ENCODE measurements at places on chromosomes 3 and 15.

GRCh38 chr15:83971992-83972391 lies 263.6 kb upstream of the GOLGA6L4 start:
- no peak for DNase-seq

- peak; percentile 80 for DNase-seq
These were observed 12.0 kb upstream of the FGD5 start for GRCh38 chr3:14806641-14807263.

- DNase-seq = no peak
These were observed 249.9 kb upstream of the DNAJC19 start for GRCh38 chr3:181239441-181239840.

GRCh38 chr3:30042274-30042859 lies 564.0 kb upstream of the TGFBR2 start:
- DNase-seq = peak; percentile 75

DNA sequence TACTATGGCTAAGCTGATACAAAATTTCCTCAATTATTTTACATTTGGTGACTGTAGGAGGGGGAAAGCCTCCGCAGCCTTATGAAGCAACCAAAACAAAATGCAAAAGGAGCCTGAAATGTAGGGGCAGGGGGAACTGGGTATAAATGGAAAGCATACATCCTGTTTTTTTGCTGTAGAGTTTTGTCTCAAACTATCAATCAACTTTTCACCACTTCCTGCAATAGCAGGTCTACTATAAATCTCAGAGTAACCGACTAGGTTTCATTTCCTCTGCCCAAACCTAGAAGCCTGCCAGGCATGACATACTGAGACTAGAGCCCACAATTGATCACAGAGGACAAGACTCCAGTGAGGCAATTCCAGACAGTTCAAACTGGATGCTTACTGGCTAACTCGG lies 91.3 kb downstream of the SHQ1 start:
- DNase-seq = peak; percentile 70

DNA sequence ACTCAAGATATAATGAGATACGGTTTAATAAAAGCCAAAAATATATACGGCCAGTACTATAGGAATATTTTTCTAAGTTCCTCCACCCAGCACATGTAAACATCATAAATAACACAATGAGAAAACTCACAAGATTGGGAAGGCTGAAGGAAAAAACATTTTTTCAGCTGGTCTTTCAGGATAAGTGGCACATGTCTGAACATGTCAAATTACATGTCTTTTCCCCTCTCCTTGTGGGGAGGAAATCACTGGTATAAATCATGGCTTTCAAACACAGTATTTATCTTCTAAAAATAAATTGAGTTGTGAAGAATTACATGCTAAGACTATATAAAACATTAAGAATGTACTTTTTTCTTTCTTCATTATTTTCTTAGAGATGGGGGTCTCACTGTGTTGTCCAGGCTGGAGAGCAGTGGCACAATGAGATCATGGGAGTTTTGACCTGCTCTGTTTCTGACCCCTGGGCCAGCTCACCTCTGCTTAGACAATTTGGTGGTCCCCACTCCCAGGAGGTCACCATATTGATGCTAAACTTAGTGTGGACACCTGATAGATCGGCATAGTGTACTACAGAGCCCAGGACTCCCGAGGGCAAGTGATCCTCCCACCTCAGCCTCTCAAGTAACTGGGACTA lies 32.8 kb downstream of the ETV5 start:
- no peak for DNase-seq

DNA sequence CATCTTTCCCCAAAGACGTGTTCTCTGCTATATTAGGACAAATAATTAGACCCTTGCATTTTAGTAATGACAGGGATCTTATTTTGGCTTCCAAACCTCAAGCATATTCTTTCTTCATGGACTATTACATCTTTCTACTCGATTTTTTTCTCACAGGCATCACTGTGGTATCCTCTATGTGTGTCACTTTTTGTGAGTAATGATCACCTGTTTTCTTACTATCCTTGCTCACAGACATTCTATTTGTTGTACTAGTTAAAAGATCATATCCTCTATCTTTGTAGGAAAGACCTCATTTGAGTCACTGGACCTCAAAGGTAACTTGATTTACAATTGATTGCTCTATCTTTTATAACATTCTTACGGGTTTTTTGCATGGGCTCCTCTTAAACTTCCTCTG lies 6.8 kb downstream of the C3orf80 start:
- DNase-seq = no peak

- no peak for DNase-seq
These were observed 1.6 kb upstream of the DNAH1 start for GRCh38 chr3:52314489-52314888.

DNA sequence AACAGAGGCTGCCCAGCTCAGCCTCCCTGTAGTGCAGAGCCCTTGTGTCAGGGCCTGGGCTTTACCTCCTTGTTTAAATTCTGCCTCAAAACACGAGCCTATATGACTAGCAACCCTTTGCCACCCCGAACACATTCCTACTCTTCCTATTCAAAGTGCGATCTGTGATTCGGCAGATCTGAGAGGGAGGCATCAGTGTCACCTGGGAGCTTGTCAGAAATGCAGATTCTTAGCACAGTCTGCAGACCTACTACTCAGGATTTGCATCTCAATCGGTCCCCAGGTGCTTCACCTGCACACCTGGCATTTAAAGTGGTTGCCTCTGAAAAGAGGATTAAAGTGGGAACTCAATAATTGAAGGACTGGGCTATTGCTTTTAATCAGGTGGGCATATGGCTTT lies 273.2 kb upstream of the TOPAZ1 start:
- DNase-seq = no peak

- no peak for DNase-seq
These were observed 174.9 kb downstream of the TNIK start for GRCh38 chr3:171285287-171285686.

- no peak for DNase-seq
These were observed 9.1 kb upstream of the RASGRF1 start for GRCh38 chr15:79099692-79100091.

DNA sequence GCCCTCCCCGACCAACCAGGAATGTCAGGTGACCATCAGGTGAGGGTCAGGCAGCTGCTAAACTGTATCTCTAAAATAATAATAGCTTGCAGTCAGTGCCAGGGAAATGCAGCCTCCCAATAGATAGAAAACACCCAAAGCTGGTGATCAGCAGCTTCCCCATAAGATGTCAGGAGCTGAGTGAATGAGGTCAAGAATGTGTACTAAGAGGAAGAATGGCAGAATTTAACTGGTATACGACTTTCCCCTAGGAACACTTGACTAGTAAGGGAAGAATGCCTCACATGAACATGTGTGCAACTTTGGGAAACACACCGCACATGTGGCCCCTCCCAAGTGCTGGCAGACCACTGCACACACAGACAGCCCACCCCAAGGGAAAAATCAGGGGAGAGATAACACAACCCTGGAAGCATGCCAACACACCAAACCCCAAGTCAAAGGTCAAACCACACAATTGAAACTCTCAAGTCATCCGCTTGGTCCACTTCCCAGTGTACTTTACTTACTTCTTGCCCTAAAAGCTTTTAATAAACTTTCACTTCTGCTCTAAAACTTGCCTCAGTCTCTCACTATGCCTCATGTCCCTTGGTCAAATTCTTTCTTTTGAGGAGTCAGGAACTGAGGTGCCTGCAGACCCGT lies 806.5 kb downstream of the OTOL1 start:
- peak; percentile 2 for DNase-seq

GRCh38 chr3:150583028-150583427 lies 20.1 kb upstream of the SELENOT start:
- no peak for DNase-seq

DNA sequence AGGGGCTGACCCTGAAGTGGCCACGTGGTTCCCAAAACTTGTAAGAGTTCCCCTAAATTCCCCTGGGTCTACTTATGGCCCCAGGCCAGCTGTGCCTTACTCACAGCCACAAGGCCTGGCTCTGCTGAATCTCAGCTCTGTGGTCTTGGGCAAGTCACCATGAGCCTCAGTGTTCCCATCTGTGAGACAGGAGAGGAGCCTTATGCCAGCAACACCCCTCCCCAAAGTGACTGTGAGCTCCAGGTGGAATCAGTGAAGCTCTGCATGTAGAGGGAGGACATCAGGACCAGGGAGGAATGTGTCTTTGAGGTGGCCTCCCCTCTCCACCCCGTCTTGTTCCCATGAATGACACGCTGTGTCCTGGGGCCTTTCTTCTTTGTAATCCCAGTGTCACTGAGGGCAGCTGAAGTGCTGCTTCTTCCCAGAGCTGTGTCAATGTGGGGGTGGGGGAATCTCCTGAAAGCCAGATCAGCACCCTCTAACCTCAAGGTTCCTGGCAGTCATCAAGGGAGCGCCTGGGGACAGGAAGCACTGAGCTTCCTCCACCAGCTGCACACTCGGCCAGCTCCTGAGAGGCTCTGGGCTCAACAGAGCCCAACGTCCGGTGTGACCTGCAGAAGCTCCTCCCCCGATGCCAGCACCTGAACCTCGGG lies 258.9 kb downstream of the UACA start:
- DNase-seq = peak; percentile 86

DNA sequence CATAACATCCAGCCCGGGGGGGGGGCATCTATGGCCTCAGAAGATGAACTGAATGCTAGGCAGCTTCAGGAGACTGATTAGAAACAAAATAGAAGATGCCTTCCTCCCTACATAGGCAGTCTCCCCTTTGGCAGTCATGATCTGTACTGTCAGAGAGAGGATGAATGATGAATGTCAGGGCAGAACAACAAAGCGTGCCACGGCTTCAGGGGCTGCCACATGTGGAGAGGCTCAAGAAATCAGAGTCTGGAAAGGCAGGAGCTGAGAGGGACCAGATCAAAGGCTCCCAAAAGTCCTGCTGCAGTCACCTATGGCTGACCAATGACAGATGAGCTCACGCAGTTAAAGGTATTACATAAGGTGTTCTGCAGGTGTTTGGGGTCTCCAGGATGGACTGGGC lies 180.4 kb downstream of the UACA start:
- no peak for DNase-seq
